Activated naive CD4-positive, alpha-beta T cell treated with anti-CD3 and anti-CD28 coated beads for 36 hours (primary cell): ENCODE measurements at places on chromosomes 12 and 14. TPM values are rescaled to one million over a fixed set of nuclear protein-coding genes. Genes with fewer than 3 reads are reported as not detected.

Gene STX2
- 10.8 TPM for total RNA-seq

Gene ARHGEF25
- 1.4 TPM for total RNA-seq

Gene PMCH
- not detected for total RNA-seq

Gene DAO
- not detected for total RNA-seq

Gene WIF1
- total RNA-seq: 0.20 TPM

Gene COQ10A
- total RNA-seq: 3.5 TPM

Gene TMTC2
- total RNA-seq: 3.1 TPM

Gene LGR5
- total RNA-seq: not detected

Gene EIF2B2
- total RNA-seq: 64.8 TPM

Gene POU6F1
- total RNA-seq: 7.8 TPM

Gene CIROP
- not detected for total RNA-seq

Gene GSC
- not detected for total RNA-seq

Gene P2RX2
- not detected for total RNA-seq
